SK-N-SH (cell line): ENCODE measurements at places on chromosomes 7 and 10.

GRCh38 chr7:601036-601594 lies 81.5 kb upstream of the PDGFA start:
- DNase-seq: no peak

DNA sequence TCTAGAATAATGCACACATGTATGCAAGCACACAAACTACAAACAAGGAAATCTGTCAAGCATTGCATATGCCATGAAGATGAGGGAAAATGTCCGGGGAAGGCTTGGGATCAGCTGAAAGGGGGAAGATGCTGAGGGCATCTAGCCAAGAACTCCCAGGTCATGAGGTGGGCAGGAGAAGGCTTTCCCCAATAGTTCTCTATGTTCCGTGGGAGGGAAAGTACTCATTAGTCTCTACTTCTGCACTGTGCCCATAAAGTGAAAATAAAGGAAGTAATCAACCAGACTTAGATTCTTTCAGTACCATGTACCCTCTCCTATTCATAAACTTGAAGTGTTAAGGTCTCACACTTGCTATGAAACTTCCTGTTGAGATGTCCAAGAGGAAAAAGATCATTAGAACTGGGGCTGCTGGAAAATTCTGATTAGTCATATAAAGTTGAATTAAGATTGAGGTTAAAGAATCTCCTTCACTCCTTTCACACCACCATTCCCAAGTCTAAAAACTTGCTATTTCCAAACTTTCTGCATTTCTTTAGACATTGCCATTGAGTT lies 17.1 kb upstream of the LIPF start:
- no peak for DNase-seq

DNA sequence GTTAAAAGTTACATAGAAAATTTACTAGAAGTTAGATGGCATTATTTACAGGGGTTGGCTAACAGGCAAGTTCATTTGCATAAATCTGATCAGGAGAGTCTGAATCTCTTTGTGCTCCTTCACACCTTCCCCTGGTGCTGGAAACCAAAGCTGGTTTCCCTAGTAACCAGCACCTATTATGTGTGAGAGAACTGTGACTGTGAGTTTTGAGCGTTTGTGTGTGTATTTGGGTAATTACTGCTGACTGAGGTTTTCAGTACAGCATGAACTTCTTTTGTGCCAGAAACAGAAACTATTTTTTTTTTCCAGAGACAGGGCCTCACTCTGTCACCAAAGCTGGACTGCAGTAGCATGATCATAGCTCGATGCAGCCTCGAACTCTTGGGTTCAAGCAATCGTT lies 10.3 kb upstream of the IFIT1B start:
- DNase-seq: no peak

GRCh38 chr10:4241724-4242345 lies 456.8 kb upstream of the KLF6 start:
- no peak for DNase-seq

GRCh38 chr7:1062296-1063294 lies 18.2 kb downstream of the GPR146 start:
- no peak for DNase-seq

DNA sequence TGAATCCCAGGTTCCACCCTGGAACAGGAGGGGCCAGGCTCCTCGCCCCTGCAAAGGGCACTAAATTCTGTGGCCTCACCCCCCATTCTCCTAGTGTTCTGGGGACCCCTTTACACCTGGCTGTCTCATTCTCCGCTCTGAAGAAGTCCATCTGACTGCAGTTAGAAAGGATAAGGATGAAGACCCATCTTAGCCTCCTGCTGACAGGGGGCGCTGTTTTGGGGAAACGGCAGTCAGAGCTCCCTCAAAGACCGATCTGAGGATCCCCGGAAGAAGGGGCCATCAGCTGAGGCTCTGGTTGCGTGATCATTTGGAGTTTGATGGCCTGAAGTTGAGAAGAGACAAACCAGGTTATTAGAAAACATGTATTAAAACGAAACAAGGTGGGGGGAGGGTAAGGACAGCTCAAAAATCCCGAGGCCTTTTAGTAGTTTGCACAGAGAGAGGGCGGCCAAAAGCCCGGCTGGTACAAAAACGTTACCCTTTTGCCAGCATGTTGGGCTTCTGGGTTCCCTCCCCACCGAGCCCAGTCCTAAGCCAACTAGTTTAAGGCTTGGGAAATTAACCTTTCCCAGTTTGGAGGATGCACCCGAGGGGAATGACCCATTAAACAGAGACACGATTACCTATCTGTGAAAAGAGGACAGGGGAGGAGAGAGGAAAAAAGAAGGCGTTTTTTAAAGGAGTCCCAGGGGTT lies 102.8 kb downstream of the CHN2 start:
- DNase-seq: no peak

GRCh38 chr7:151614019-151614418 lies 94.3 kb upstream of the RHEB start:
- DNase-seq: no peak

DNA sequence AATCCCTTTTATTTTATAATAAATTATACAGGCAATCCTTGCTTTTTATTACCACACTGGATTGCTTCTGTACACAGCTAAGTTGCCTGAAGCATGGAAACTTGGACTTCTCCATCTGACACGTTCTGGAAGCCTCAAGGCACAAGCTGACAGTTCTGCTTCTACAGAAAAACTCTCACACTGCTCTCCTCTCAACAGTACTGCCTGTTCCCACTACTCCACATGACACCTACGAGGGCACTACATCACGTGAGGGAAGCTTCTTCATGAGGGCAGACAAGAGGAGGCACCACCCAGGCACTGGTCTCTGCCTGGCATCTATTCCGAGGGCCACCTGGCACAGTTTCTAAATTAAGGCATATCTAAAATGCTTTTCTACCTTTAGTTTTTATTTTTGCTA lies 16.8 kb upstream of the FAM133B start:
- no peak for DNase-seq

DNA sequence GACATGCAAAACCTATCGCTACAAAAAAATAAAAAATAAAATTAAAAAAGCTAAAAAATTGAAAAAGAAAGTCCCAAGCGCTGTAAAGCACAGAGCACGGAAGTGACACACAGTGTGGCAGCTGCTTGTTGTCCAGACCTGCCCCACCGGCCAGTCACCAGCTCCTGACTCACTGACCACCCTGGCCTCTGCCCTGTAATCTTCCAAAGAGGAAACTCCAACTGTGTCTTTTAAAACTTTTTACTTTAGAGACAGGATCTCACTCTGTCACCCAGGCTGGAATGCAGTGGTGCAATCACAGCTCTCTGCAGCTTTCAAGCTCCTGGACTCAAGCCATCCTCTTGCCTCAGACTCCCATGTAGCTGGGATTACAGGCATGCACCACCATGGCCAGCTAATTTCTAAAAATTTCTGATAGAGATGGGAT lies 23.6 kb downstream of the GNA12 start:
- no peak for DNase-seq

- DNase-seq: no peak
These were observed 1.4 kb downstream of the PARD3 start for GRCh38 chr10:34813626-34814222.

GRCh38 chr7:135150072-135150782 lies 2.4 kb downstream of the TMEM140 start:
- DNase-seq: no peak

DNA sequence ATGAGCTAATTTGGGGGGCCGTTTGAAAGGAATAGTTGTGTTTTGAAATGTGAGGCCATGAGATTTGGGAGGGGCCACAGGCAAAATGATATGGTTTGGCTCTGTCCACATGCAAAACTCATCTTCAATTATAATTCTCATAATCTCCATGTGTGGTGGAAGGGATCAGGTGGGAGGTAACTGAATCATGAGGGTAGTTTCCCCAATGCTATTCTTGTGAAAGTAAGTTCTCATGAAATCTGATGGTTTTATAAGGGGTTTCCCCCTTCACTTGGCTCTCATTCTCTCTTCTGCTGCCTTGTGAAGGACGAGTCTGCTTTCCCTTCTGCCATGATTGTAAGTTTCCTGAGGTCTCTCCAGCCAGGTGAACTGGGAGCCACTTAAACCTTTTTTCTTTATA lies 490.8 kb upstream of the GRM3 start:
- no peak for DNase-seq

GRCh38 chr7:102967798-102968197 lies 55.0 kb downstream of the LRRC17 start:
- DNase-seq: no peak

- no peak for DNase-seq
These were observed 48.3 kb downstream of the LRGUK start for GRCh38 chr7:134175334-134176036.

GRCh38 chr7:4634166-4634565 lies 47.9 kb upstream of the FOXK1 start:
- no peak for DNase-seq

- DNase-seq: no peak
These were observed 116.1 kb downstream of the ST7 start for GRCh38 chr7:117069379-117069778.
